ENCODE measurements at places on chromosomes 1 and 21.

DNA sequence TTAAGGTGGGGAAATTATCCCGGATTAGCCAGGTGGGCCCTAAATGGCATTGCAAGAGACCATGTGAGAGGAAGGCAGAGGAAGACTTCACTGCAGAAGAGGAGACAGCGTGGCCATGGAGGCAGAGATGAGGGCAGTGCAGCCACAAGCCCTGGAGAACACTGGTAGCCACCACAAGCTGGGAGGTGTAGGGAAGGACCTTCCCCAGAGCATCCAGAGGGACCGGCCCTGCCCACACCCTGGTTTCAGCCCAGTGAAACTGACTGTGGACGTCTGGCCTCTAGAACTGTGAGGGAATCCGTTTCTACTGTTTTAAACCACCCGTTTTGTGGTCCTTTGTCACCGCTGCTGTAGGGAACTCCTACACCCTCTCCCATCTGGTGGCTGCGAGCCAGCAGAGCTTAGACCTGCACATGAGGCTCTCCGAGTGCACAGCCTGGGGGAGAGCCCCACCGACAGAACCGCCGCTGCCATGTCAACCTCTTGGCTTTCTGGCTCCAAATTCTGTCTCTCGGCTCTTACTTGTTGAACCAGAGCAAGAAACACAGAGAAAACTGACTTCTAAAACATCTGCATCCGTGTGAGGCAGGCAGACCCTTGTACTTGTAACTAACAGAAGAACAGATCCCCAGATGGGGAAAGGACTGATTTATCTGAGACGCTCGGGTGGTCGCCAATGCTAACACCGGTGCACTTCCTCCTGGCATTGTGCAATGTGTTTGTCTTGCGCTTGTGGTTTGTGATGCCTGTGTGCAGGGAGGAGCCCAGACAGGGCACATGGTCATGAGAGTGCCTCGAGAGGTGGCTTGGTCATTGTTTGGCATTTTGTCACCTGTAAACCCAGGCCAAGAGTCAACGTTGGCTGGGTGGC lies 90.8 kb upstream of the TMPRSS2 start:
- DNase-seq = peak; percentile 77

DNA sequence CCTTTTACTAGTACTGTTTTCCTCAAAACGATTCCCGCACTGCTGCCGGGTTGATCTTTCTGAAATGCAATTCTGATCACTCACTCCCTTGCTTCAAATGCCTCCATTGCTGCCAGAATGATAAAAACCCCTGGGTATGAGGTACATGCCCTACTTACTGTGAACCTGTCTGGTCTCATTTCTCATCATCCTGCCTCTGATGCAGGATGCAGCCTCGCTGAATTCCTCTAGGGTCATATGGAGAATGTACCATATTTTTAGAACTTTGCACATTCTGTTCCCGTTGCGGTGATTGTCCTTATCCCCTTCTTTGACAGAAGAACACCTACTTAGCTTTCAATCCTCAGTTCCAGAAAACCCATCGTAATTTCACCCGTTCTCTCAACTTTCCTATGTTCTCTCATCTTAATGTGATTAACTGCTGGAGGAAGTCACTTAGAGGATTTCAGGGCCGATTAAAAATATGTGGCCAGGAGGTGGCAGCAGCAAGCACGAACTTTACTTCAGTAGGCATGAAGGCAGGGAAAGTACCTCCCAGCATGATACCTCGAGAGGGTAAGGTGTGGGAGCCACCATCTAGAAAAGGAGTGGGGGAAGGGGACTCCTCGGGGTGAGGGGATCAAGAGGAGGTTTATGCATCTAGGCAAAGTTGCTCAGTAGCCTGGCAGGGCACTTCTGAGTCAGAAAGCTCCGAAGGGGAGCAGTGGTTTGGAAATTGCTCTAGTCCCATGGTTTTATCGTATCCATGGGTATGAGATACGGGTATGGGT lies 361.5 kb upstream of the ZP4 start:
- peak; percentile 3 for DNase-seq

DNA sequence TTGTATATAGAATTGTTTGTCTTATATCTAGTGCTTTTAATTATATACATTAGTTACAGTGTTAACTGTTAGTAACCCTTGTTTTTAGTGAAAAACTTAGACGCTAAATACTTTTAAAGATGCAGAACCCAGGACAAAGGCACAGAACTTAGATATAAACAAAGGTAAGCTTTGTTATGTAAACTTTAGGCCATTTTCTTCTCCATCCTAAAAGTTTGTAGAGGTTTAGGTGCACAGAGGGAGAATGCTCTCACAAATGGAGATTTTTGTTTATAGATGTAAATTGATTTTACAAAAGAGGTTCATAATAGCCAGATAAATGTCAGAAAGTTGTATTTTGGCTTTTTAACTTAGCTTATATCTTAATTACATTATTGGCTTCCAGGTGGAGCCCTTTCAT lies 490.5 kb upstream of the LRRC7 start:
- DNase-seq = no peak

- no peak for DNase-seq
These were observed 179.4 kb downstream of the TGFB2 start for GRCh38 chr1:218524526-218524925.

GRCh38 chr1:28456078-28456477 lies 49.8 kb upstream of the RCC1 start:
- no peak for DNase-seq

DNA sequence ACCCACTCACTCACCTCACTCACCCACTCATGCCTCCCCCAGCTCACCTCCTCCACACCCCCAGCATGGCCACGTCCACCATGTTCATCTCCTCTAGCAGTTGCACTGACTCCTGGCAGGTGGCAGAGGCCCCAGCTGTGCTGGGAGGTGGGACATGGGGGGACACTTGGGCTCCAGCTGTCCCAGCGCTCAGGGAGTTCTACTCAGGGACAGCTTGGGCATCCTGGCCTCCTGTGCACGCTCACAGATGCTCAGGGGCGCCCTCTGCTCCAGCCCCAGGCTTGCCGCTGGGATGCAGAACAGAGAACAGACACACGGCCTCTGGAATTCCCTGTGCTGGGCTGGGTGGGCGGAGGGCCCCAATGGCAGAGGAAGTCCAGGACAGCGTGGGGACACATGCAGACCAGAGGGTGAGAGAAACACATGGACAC lies 5.2 kb downstream of the KRTAP10-8 start:
- DNase-seq = no peak

DNA sequence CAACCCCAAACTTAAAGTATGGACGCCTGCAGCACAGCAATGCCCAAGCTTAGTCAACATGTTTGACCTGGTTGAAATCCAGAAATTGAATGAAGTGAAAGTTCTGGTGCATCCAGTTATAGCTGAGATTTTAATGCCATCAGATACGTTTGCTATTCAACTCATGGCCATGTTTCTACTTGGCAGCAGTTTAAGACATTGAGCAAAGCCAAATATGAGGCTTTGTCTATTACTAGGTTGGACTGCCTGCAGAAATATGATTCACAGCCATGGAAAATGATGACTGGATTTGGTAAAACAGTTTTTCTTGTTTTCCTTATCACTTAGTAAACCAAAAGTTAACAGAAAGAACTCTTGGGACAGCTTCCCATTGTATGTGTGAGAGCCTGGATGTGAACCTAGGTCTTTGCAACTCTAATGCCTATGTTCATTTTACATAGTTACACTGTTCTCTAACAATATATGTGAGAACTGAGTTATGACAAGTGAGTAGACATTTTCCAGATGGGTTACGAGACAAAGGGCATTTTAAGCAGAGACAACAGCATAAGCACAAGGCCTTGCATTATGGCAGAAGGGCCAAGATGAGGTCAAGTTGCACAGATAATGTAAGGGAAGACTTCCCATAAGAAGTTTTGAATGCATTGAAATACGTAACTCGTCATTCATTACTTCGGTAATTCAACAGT lies 32.4 kb upstream of the MYSM1 start:
- DNase-seq = no peak

DNA sequence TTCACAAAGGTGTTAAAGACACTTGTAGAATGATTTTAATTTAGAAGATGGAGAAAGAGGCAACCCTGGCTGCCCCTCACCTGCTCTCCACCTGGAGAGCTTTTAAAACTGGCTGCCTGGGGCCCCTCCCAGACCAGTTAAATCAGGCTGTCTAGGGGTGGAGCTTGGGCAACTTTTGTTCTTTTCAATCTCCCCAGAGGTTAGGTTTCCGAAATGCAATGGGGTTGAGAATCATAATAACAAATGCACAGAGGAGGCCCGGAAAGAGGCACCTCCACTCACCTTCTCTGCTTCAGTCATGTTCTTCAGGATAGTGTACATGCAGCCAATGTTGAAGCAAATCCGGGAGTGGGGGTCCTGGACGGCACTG lies 400 bp downstream of the NCF2 start:
- DNase-seq = no peak

DNA sequence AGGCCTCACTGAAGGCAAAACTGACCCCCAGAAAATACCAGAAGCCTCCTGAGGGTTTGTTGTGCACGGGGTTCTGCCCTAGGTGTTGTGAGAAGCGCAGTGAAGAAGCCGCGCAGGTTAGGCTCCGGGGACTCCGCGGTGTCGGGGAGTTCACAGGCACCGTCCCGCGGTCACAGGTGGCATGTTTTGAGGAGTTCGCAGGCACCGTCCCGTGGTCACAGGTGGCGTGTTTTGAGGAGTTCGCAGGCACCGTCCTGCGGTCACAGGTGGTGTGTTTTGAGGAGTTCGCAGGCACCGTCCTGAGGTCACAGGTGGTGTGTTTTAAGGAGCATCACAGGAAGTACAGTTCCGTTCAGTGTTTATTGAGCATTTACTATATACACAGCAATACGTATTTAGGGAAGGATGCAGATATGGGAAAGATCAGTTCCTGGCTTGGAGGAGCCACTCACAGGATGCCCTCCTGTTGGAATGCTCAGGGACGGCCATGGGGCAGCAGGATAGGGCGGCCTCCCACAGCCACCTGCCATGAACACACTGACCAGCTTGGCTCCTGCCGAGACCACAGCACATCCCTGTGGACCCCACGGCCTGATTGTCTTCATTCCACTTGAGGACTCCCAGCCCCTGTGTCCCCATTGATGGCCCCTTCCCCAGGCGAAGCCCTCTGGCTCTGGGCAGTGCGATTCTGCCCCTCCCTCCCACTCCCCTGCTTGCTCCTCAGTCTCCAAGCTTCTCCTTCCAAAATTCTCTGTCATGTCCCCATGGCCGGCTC lies 86.0 kb upstream of the VAMP3 start:
- no peak for DNase-seq

All from NCI-H1092 treated with DMSO at 0.1 percent for 48 hours (cell line).